ENCODE measurements at places on chromosomes 3 and 15.

- no peak for DNase-seq
Measured at GRCh38 chr3:52493232-52494017, 1.7 kb upstream of the STAB1 start.

- DNase-seq: no peak
Measured at GRCh38 chr3:126342991-126343648, 14.1 kb downstream of the KLF15 start.

DNA sequence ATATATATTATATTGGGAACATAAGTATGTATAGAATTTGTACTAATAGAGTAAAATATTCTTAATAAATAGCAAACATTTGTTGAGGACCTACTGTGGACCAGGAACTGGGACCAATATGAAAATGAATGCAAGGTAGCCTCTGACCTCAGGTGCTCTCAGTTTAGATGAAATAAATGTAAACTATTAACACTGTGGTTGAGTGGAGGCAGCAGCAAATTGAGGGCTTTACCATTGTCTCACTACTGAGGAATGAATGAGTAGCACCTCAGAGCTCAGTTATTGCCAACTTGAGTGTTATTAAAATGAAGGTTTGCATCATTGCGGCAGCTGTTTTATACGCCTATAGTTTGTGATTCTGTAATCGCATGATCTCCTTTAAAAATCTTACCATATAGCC, 90.9 kb upstream of the CGNL1 start:
- DNase-seq: no peak

- DNase-seq: no peak
Measured at GRCh38 chr3:47705391-47705790, 76.3 kb downstream of the SMARCC1 start.

GRCh38 chr3:60383345-60383744, 867.9 kb downstream of the FHIT start:
- no peak for DNase-seq

- DNase-seq: no peak
Measured at GRCh38 chr15:33888176-33888575, 80.1 kb upstream of the CHRM5 start.

DNA sequence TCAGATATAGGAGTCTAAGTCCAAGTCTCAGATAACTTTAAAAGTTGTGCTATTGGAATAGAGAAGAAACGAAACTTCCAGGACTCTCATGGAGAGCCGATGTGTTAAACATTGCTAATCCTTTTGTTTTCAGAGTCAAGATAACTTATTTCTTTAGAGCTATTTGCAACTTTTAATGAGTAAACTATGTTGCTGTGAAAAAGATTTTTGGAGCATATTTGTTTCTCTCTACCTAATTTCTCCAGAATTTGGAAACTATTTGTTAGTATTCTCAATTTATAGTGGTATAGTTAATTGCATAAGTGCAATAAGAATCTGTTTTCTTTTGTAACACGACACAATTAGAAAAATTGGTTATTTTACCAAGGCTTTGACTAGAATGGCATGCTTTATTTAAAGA, 588.9 kb downstream of the NTRK3 start:
- no peak for DNase-seq

- DNase-seq: no peak
Measured at GRCh38 chr15:49301562-49301961, 121.5 kb upstream of the FGF7 start.

DNA sequence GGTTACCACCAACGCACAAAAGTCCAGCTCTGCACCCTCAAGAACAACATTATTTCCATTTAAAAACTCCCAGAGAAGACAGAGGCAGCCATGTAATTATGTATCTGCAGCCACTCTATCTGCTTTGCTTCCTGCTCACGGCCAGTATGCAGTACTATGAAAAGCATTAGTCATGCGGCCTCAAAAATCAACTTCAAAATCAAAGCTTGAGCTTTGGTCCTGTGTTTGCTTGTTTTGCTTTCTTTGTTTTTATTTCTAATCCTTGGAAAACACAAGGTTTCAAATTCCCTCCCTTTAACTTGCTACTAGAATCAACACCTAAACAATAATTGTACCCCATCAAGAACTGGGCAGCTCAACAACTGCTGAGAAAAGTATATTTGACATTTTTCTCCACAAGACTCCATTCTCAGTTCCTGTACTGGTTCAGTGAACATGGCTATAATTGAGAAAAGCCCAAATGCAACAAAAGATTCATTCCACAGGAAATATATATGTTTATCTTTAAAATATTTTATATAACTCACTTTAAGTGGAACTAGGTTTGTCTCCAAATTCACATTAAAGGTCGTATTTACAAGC, 37.6 kb downstream of the GBE1 start:
- no peak for DNase-seq

DNA sequence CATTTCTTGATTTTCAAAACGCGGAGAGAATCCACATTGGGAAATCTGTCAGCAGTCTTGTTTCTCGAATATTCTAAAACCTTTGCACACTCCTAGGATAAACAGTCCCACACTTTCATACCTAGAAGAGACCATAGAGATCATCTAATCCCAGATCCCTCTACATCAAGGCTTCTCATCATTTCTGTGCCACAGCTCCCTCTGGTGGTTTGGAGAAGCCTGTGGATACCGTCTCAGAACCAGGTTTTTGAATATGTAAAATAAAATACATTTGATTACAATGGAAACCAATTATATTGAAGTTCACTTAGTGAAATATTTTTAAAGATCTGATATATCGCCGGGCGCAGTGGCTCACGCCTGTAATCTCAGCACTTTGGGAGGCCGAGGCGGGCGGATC, 211.9 kb upstream of the GOLGA6L4 start:
- DNase-seq: no peak

DNA sequence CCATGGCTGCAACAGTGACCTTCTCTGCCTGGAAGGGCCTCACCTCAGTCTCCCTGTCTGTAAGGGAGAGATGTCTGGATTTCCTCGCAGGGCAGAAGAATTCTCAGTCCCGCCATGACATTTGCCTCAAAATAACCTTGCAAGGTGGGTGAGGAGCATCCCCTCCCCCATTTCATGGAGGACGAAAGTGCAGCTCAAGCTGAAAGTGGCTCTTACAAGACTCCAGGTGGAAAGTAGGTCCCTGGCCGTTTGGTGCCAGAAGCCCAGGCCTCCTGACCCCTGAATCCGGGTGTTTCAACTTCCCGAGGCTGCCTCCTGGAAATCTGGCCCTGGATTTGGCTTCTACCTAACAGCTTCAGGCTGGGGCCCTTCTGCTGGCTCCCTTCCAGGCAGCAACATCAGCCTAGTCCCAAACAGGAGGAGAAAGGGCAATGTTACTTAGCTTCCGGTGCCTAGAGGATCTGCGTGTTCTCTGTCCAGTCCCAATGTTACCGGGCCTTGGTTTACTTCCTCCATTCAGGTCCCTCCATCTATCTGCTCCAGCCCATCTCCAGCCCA, 769 bp upstream of the CSPG4 start:
- DNase-seq: no peak

DNA sequence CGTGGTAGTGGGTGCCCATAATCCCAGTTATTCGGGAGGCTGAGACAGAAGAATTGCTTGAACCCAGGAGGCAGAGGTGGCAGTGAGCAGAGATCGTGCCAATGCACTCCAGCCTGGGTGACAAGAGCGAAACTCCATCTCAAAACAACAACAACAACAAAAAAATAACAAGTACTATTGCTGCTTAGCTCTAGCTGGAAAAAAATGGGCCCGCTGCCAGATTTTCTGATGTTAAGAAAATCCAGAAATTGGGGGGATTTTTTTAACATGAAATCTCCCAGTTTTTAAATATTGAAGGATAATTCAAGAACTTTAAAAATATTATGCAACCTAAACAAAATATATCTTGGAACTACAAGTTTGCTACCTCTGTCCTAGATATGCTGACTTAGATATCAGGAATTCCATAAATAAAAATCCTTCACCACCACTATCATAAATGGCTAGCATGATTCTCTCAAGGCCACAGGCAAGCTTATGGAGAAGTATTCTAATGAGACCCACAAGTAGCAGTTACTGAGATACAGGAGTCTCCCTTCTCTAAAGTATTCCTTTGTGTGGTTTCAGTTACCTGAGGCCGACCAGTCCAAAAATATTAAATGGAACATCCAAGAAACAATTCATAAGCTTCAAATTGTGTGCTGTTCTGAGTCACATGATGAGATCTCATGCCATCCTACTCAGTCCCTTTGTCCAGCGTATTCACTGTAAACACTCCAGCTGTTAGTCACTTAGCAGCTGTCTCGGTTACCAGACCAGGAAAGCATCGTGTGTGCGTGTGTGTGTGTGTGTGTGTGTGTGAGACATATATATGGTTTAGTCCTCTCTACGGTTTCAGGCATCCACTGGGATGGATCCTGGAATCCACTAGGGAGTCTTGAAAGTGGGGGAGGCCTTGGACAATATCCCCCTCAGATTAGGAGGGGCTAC, 277.2 kb downstream of the TBL1XR1 start:
- DNase-seq: no peak

DNA sequence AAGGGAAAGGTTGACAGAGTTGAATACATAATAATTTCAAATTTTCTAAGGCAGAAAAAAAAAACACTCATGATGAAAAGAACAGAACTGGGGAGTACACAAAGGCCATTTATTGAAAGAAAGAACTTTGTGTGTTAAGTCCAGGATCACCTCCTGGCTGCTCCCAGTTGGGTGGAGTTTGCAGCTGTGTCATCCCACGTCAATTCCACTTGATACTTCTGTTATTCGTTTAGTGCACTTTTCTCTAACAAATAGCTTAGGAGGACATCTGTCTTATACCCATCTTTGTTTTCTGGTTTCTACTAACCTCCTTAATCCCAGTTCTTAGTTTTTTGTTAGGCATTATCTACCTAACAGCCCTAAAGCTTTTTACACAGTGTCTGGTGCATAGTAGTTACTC, 44.7 kb downstream of the SGO1 start:
- DNase-seq: no peak

DNA sequence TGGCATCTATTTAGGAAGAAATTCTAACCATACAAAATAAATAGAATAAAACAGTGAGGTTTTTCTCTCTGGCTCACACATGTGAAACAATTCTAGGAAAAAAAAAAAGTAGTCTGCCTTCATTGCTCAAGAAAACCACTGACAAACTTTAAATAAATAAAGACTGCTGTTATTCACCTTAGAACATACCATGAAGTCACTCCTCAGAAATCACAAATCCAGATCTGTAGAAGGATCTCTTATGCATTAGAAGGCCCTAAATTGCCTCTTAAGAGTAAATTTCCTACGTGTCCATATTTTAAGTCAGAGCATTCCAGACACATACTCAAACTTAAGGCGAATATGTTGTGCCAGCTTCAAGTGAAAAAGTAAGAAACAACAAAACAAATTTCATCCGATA, 217.3 kb downstream of the ZIC4 start:
- no peak for DNase-seq

DNA sequence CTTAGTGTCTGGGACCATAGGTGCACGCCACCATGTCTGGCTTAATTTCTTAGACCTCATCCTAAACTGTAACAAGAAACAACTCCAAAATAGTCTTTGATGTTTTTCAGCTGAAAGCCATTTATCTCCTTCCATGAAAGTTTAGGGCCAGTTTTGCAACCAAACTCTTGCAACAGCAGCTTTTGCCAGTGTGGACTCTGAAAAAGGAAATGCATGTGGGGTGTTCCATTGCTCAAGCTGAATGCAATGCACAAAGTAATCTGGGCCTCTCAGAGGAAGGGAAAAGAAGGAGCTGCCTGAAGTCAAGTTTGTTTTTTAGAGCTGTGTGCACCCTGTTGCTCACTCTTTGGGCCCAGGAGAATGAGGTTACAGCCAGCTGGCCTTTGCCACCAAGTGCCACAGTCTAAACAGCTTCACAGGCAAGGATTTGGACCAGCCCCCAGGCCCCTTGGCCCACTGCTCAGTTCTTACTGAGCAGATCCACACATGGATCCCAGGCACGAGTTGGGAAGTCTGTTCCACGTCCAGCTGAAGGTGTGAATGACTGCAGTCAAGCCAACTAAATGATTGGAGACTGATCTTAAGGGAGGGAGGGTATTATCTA, 212.3 kb upstream of the LRRFIP2 start:
- DNase-seq: no peak

- no peak for DNase-seq
Measured at GRCh38 chr3:168341192-168341815, 245.6 kb upstream of the GOLIM4 start.

GRCh38 chr15:58529041-58529440, 97.2 kb downstream of the LIPC start:
- DNase-seq: no peak

GRCh38 chr3:48951764-48952163, 33.1 kb downstream of the ARIH2 start:
- no peak for DNase-seq

Measured in stimulated activated CD4-positive, alpha-beta T cell treated with anti-CD3 and anti-CD28 coated beads, TNF-alpha, amount 100 ng/mL, for 1 hour (primary cell).